ENCODE measurements at places on chromosomes 5 and 9.

- ATAC-seq, result no peak
Measured at GRCh38 chr5:72452515-72453245, 54.5 kb downstream of the ZNF366 start.

GRCh38 chr5:140881889-140882590 is at the start of gene PCDHA13:
PCDHA13 (plus strand) TSS chr5:140882124; CDS start chr5:140882269, 145 bp downstream.
- no peak for ATAC-seq

DNA sequence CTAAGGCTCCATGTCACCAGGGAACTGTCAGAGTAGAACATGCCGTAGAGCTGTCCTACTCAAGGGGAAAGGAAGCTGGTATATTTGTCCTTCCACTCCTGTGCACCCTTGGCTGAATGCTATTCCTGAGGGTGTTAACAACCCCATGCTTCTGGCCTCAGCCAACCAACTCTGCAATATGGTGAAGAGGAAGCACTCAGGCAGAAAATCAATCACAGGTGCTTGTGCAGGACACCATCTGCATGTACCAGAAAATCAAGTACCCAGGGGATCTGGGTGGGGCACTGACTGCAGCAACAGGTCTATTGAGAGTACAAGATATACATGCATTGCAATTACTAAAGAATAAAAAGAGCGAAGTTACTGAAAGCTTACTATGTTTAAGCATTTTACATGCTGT is 51.4 kb upstream of the NEK6 start:
- ATAC-seq, result no peak

- no peak for ATAC-seq
Measured at GRCh38 chr9:26247861-26248260, 569.6 kb upstream of the TUSC1 start.

- ATAC-seq, result no peak
Measured at GRCh38 chr5:102099766-102100331, 196.2 kb downstream of the SLCO4C1 start.

- ATAC-seq, result no peak
Measured at GRCh38 chr9:77505232-77505631, 142.9 kb downstream of the GNA14 start.

Measured in activated CD4-positive, CD25-positive, alpha-beta regulatory T cell treated with anti-CD3 and anti-CD28 coated beads, Interleukin-2, amount 50 U/mL, for 24 hours (primary cell).